ENCODE measurements at places on chromosomes 2 and 18.

DNA sequence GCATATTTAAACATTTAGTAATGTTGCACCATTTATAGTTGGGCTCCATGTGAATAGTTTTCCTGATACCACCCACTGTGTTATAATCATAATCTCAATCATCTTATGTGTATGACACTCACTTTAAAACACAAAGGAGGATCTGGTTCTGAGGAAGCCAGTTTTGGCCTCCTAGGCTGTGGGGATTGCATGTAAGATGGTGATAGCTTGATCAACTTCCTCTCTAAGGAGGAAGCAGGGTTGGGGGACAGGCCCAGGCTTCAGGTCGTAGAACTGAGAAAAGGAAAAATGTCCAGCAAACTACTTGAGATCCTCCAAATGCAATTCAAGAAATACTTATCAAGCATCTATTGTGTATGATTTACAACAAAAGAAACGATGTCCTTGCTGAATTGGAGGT is 4.9 kb upstream of the PPM1B start:
- no peak for DNase-seq

- no peak for DNase-seq
Measured at GRCh38 chr2:27351802-27352598, 4.6 kb downstream of the GTF3C2 start.

GRCh38 chr2:41775366-41776025 is 272.3 kb upstream of the PKDCC start:
- DNase-seq: no peak

GRCh38 chr2:46915281-46915810 is at the start of gene MCFD2:
Gene MCFD2, minus strand, starts transcription at chr2:46915806. Its CDS starts 6,635 bp downstream, at chr2:46909171.
- no peak for DNase-seq

DNA sequence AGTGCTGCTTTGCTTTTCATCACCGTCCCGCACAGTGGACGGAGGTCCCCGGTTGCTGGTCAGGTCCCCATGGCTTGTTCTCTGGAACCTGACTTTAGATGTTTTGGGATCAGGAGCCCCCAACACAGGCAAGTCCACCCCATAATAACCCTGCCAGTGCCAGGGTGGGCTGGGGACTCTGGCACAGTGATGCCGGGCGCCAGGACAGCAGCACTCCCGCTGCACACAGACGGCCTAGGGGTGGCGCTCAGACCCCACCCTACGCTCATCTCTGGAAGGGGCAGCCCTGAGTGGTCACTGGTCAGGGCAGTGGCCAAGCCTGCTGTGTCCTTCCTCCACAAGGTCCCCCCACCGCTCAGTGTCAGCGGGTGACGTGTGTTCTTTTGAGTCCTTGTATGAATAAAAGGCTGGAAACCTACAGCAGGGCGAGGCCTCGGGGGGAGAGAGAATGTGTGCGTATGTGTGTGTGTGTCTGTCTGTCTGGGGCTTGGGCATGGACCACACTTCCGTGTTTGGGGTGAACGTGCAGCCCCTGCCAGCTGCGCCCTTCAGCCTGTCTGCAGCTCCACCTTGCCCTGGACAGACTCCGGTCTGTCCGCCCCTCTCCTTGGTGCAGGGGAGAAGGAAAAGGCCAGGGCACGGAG is 32.3 kb downstream of the GPC1 start:
- DNase-seq: no peak

DNA sequence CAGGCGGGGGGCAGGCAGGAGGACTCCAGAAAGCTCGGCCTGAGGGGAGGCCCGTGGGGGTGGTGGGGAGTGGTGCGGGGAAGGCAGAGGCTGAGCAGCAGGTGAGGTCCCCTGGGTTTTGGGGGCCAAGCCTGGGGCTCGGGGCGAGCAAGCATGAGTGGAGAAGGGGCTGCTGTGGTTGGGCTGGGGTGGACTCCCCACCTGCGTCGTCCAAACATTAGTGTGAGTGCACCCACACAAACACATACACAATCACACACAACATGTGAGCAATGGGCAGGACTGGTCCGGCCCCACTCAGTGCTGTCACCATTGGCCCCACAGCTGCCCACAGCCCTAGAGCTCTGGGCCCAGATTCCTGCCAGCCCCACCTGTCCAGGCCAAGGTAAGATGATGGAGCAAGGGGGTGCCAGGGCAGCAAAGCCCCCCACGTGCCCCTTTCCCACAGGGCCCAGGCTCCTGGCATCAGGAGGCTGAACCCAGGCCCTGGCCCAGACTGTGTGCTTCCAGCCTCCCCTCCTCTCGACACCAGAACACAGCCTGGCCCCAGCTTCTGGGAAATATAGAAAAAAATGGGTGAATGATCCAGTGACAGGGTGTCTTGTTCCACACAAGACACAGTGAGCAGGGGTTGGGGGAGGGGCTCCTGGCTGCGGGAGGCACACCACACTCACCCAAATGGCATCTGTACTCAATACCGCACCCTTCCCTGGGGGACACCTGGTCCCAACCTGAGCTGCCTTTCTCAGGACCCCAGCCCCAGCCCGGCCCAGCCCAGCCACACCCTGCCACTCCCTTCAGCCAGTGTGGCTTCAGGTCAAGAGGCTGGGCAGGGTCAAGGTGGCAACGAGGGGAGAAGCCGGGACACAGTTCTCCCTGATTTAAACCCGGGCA is 463 bp upstream of the ALPP start:
- no peak for DNase-seq

Measured in stimulated activated CD8-positive, alpha-beta memory T cell treated with anti-CD3 and anti-CD28 coated beads, Interleukin-12 subunit alpha, Interleukin-12 subunit beta, amount 100 ng/mL, for 1 hour (primary cell).